ENCODE measurements at places on chromosomes 3 and 15.

DNA sequence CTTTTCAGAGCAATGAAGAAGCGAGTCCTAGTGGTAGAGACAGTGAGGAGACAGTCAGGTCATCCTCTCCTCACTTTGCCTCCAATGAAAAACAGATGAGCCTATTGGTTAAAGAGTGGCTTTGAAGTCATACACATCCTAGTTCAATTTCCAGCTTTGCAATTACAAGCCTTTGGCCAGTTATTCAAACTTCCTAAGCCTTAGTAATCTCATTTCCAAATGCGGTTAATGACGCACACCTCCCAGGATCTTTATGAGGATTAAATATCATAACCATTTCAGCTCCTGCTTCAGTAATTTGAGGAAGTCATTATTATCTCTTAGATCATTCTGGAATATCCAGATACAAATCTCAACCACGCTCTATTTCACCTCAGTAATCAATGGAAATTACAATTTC is 10.0 kb upstream of the ST6GAL1 start:
- DNase-seq = no peak

DNA sequence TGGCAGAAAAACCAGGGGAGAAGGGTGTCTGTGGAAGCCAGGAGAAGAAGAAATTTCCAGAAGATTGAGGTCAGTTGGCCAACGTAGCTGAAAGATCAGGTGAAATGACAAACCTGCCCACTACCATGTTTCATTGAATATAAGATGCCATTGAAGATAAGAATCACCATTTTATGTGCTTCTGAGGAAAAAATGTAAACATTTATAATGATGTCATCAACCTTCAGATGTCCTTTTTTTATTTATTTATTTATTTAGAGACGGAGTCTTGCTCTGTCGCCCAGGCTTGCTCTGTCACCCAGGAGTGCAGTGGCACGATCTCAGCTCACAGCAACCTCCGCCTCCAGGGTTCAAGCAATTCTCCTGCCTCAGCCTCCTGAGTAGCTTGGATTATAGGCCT is 4.9 kb upstream of the PODXL2 start:
- no peak for DNase-seq

- no peak for DNase-seq
Measured at GRCh38 chr3:114666623-114667022, 372.8 kb downstream of the TIGIT start.

DNA sequence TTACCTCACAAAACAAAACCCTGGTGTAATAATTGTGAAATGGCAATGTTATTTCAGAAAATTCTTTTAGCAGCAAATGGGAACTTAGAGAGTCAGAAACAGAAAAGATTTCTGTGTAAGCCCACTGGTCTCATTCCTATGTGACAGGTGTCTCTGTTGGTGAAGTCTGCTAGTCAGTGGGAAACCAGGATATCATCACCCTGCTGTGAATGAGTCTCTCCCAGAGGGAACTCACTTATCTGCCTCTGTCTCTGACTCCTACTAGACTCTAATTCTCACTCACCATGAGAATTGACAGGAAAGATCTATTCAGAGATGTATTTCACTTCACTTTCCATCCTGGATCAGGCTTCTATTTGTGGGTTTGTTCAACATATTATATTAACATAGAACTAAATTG is 266.0 kb downstream of the EPHA3 start:
- DNase-seq = no peak

- DNase-seq = no peak
Measured at GRCh38 chr3:55562700-55563099, 75.6 kb upstream of the WNT5A start.

GRCh38 chr3:137568880-137569279 is 195.2 kb upstream of the SOX14 start:
- no peak for DNase-seq

DNA sequence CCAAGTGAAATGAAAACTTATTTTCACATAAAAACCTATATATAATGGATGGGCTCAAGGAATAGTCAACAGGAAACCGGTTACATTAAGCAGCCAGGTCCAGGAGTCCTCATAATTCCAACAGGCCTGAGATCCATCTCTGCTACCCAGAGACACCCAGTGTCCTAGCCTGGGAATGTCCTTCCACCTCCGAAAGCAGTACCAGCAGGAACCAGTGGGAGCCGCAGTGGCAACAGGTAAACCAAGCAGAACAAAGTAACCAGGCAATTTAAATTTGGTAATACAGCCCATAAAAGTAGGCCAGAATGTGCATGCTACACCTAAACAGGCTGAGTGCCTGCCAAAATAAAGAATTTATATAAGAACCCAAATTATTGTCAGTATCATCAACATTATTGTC is 195.6 kb downstream of the ZBBX start:
- no peak for DNase-seq

GRCh38 chr3:56890448-56891091 is 88.8 kb upstream of the ARHGEF3 start:
- no peak for DNase-seq

DNA sequence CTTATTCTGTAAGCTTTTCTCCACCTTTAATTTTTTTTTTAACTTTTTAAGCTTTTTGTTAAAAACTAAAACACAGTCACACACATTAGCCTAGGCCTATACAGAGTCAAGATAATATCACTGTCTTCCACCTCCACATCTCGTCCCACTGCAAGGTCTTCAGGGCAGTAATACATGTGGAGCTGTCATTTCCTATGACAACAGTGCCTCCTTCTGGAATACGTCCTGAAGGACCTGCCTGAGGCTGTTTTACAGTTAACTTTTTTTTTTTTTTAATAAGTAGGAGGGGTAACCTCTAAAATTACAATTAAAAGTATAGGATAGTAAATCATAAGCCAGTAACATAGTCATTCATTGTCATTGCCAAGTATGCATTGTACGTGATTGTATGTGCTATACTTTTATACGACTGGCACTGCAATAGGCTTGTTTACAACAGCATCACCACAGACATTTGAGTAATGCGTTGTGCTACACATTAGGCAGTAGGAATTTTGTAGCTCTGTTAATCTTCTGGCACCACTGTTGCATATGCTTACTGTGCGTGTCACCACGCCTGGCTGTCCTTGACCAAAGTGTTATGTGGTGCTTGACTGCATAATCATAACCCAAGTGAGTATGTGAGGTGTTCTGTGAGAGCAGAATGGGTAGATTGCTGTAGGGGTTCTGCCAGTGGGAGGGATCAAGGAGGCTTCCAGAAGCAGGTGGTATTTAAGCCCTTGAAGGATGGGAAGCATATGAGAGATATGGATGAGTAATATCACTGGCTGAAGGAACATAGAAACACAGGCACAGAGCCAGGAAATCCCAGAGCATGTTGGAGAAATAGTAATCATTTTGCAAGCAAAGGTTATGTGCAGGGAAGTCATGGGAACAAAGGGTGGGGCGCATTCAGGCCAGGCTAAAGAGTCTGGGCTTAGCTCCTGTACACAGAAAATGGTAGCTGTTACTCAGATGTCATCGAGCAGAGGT is 18.3 kb downstream of the FBXO22 start:
- no peak for DNase-seq

GRCh38 chr3:14301558-14301957 is 100.8 kb upstream of the SLC6A6 start:
- DNase-seq = no peak

DNA sequence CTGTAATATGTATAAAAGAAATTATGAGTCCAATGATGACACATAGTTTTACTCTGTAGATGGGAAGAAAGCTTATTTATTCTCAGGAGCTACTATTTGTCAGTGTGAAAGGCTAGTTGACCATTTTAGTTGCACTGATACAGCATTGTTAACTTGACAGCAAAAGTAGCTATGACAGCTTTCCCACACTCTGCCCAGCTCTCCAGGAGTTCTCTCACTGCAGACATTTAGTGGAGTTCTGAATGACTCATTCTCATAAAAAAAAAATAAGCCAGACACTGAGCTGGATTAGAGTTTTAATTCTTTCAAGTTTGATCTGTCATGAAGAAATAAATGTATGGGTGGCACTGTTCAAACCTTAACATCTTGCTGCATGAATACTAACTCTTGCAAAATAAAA is 77.2 kb upstream of the CFAP20DC start:
- no peak for DNase-seq

- DNase-seq = peak; percentile 8
Measured at GRCh38 chr3:62954580-62954979, 79.4 kb upstream of the CADPS start.

GRCh38 chr3:172216911-172217310 is 177.5 kb downstream of the FNDC3B start:
- DNase-seq = no peak

DNA sequence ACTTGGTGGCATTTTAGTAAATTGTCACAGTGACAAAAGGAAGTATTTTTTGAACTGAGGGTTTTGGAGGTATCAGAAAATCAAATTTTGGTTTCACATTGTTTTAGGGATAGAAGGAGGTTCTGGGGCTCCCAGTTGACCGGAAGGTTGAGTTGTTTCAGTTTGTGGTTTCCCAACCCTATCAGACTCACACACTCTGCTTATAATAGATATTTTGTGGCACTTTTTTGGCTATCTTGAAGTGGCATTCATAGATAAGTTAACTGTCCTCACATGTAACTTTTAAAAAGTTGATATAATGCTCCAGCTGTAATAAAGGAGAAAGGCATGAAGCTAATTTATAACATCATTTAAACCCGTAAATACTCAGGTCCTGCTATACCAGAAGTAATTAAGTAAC is 12.8 kb downstream of the ARMC8 start:
- no peak for DNase-seq

GRCh38 chr3:112010636-112011035 is 11.9 kb downstream of the TAGLN3 start:
- DNase-seq = no peak

DNA sequence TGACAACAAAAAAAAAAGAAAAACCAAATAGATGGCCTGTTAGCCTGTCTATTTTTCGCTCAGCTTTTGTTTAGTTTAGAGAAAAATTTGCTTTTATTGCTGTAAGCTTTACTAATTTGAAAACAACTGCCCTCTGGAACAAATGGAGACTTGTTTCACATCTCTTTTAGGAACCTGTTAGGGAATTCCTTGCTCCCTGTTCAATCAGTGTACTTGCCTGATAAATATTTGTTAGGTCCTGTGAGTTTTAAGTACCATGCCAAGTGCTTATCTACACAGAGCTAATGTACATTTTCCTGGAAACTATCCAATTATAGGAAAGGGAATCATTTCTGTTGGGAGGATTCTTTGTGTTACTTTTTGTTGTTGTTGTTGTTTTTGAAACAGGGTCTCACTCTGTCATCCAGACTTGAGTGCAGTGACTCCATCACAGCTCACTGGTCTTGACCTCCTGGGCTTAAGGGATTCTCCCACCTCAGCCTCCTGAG is 3.5 kb upstream of the LIPH start:
- no peak for DNase-seq

DNA sequence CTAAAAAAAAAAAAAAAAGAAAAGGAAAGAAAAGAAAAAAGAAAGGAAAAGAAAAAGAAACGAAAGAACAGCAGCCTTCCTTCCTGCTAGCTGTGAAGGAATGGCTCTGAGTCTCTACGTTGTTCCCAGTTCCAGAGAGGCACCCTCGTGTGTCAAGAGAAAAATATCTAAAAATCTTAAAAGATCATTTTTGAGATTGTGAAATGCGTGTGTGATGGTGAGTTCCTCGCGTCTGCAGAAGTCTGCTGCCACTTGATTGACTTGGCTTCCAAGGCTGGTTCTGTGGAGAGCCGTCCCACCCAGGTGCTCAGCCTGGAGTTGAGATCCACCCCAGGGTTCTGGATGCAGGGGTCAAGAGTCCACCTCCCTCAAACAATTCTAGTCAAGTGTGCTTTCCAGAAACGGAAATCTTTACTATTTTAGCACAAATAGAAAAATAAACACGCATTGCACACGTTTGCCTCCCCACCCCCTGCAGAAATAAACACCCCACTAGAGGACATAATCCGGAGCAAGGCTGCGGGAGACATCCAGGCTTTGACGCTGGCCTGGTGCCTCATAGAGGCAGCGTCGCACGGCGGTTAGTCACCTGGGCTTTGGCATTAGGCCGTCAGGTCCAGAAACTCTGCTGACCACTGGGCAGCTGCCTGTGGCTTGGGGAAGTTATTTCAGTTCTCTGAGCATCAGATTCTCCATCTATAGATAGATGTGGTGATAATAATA is 265.4 kb downstream of the FAM43A start:
- DNase-seq = no peak

- DNase-seq = no peak
Measured at GRCh38 chr3:24042174-24043059, 97.3 kb downstream of the NR1D2 start.

DNA sequence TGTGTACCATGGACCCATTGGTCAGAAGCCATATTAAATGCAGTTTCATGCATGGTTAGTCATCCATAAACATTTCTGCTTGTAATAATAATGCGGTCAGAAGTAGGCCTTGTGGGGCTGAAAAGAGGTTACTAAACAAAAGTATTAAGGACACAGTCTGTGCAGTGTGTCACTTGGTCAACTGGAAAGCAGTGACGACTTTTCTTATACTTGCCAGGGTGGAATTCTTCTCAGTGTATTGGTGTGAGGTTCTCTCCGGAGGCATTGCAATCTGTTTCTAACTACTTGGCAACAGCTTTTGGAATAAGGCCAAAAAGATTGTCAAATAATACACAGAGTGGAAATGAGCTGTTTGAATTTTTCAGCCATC is 46.8 kb downstream of the CHL1 start:
- peak; percentile 37 for DNase-seq

- DNase-seq = no peak
Measured at GRCh38 chr3:41103200-41103599, 96.1 kb upstream of the CTNNB1 start.

GRCh38 chr3:116939091-116939490 is 229.5 kb downstream of the TUSC7 start:
- no peak for DNase-seq

GRCh38 chr3:125440559-125440955 is 65.4 kb upstream of the ZNF148 start:
- DNase-seq = no peak

GRCh38 chr3:124217542-124217941 is 225.6 kb upstream of the ROPN1 start:
- DNase-seq = no peak

DNA sequence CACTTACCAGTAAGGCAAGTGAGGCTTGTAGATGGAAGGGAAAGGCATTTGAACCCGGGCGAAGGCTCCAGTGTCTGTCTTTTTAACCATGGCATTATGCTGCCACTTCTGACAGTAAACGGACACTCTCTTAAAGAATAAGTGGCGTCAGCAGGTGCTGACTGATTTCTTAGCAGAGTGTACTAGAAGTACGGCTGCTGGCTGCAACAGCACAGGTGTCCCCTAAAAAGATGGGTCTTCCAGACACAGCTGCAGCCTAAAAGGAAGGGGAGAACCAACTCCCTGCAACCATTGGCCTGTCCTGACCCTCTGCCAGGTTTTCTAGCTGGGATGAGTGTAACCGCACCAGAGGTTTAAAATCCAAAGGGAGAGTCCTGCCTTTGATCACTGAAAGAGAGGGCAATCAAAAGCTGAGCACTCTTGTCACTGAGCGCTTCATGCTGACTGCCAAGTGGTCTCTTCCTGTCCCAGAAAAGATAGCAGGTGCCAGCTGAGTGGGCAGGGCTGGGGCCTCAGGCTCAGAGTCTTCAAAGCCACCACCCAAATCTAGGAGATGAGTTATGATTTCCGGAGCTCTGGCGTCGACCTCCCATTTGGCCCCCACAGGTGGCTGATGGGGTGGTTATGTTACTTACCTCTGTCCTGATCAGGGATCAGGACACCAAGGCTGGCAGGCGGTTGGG is 255.8 kb downstream of the SLCO3A1 start:
- DNase-seq = peak; percentile 73

All from NCI-H2029 treated with DMSO at 0.1 percent for 48 hours (cell line).